ENCODE measurements at places on chromosomes 7 and 10.

DNA sequence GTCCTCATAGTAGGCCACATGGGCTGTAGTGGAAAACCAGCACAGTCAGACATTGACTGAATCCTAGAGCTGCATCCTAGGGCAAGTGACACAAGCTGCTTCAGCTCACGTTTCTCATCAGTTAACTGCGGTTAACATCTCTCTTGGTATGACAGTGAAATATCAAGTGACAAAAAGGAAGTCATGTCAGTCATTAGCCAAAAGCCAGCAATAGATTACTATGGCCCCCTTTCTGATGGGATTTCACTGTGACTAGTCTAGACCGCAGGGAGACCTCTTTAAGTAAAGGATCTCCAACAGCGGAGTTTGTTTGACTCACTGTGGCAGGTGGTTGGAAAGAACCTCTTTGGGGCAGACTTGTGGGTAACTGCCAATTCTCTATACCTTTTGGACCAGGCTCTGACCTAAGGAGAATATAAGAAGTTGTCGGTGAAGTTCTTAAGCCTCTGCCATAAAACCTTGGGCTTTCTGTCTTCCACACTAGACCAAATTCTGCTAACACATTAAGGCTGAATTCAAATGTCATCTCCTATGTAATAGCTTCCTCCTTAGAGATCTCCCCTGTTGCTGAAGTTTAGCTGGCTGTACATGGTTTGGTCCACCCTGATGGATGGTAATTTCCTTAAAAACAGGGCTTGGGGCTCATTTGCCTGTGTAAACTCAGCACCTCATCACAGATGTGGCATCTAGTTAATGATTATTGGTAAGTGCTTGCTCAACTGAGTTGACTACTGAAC is 115.3 kb downstream of the SGMS1 start:
- peak; percentile 74 for DNase-seq

GRCh38 chr7:123847868-123848267 is 2.9 kb downstream of the HYAL4 start:
- DNase-seq: no peak

DNA sequence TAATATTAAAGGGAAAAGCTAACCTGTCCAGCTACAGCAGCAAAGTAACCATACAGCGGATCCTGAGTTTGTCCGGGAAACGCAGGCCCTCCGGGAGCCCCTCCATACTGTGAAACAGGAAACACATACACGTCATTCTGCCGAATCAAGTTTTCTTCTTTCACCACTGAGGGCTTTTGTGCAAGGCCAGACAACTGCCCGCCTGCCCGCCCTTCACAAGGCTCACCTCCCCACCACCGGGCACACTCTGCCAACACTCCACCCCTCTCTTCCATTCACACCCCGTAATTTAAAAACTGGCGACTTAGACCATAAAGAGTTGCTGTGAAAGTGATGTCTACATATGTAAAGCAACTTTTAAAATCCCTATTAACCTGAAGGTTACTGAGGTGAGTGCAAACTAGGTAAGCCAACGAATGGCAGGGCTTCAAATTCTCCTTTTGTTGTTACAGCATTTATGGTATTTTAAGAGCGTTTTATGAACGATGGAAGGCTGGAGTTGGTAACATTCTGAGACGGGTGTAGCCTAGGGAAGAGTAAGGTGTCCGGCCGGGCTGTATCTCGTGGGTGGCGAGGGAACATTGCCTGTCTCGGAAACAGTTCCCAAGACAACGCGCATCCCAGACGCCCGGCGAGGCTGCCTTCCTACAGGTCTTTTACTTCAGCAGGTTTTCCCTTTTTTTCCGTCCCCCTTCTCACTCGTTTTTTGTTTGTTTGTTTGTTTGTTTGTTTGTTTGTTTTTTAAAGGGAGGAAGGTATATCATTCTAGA is 817 bp downstream of the SRI start:
- peak; percentile 47 for DNase-seq

GRCh38 chr7:8305104-8305503 is 43.1 kb upstream of the ICA1 start:
- DNase-seq: no peak

GRCh38 chr7:82275342-82275741 is 168.2 kb downstream of the CACNA2D1 start:
- no peak for DNase-seq

- DNase-seq: no peak
Measured at GRCh38 chr7:98877146-98877545, 1.2 kb upstream of the TRRAP start.

DNA sequence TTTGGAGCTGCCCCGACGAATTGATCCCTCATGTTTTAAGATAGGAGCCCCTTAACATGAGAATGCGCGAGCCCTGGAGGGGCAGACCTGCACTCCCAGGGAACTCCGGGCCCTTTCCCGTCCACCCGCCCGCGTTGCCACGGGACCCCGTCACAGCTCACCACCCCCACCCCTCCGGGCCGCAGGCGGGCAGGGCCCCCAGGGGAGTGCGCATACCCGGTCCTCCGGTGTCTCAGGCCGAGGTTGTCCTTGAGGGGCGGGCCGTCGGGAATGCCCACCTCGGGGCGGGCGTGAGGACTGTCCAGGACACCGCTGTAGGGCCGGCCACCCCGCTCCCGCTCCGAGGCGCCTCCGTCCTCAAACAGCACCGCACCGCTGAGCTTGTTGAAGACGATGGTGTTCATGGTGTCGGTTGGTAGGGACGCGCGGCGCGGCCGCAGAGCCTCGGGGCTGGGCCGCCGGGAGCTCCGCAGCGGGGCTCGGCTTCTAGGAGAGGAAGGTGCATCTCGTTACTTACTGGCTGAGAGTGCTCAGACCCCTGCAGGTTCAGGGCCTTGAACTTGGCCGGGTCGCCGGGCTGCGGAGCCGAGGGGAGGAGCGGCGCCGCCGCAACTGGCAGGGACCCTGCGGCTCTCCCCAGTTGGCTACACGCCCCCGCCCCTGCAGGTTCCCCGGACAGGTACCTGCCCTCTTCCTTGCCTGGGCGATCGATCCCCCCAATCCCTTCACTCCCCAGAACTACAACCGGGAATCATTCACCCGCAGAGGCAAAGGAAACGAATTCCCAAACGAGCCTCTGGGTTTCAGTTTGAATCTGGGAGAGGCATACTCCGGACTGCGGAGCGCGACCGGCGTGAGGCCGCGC is 2.4 kb downstream of the MKX start:
- no peak for DNase-seq

DNA sequence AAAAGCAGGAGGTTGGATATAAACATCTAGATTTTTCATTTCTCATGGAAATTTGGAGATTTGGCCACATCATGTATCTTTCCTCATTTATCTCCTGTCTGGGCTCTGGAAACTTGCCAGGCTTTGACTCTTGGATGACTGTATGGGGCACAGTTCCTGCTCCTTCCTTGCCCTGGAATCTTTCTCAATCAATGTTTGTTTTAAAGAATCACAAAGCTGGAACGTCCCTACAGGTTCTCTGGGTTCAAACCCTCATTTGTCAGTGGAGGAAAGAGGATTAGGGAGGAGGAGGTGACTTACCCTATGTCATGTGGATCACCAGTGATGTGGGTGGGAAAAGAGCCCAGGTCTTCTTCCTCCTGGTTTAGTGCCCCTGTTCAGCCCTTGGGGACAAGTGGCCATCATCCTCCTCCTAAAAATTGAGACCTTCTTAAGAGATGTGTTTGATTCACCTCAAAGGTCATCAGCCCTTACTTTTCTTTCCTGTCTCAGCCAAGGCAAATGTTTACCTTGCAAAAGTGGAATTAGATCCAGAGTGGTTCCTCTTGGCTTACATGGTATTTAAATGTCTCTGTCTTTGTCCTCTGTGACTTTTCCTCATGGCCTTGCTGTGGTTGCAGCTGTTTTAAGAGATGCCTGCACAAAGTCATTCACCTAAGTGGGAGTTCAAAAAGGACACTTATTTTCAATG is 38.8 kb upstream of the PDZD8 start:
- DNase-seq: no peak

DNA sequence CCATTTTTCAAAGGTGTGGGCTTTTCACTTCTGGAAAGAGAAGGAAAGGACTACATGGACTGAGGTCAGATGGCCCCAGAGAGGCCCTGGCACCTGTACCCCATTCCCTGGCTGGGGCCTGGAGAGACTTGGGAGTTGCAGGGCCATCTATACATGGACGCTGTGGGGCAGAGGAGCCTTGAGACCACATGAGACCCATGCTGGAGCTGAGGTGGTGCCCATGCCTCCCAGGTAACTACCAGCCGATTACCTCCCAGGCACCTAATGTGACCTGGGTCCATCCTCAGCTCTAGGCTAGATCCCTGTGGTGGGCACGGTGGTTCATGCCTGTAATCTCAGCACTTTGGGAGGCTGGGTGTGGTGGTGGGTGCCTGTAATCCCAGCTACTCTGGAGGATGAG is 81.3 kb downstream of the GPR26 start:
- no peak for DNase-seq

DNA sequence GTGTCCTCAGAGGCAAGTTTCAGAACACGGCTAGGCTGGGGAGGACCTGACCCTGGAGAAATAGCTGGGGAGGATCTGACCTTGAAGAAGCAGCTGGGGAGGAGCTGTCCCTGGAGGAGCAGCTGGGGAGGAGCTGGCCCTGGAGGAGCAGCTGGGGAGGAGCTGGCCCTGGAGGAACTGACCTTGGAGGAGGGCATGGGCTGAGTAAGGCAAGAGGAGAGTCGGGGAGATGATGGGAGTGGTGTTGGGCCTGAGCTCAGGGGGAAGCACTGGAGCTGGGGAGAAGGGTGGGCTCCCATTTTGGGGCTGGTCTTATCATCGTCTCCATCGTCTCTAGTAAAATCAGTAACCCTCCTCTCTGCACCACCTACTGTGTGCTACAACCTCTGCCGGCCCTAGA is 179.8 kb upstream of the SHH start:
- DNase-seq: no peak

DNA sequence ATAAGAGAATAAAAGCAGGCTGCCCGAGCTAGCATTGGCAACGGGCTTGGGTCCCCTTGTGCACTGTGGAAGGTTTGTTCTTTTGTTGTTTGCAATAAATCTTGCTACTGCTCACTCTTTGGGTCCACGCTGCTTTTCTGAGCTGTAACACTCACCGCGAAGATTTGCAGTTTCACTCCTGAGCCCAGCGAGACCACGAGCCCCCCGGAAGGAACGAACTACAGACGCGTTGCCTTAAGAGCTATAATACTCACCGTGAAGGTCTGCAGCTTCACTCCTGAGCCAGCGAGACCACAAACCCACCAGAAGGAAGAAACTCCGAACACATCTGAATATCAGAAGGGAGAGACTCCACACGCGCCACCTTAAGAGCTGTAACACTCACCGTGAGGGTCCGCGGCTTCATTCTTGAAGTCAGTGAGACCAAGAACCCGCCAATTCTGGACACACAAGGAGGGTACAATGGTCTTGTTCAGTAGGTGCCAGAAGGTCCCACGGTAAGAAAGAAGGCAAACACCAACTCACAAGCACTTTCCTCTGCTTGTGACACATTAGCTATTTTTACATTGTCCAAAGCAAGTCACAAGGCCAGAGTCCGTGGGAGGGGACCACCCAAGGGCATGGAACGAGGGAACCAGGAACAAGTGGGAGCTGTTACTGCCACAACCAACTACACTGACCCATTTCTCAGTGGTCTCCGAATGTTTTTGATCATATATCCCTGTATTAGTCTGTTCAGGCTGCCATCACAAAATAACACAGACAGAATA is 29.2 kb upstream of the CACUL1 start:
- no peak for DNase-seq

- no peak for DNase-seq
Measured at GRCh38 chr7:4809091-4809591, 33.7 kb downstream of the AP5Z1 start.

DNA sequence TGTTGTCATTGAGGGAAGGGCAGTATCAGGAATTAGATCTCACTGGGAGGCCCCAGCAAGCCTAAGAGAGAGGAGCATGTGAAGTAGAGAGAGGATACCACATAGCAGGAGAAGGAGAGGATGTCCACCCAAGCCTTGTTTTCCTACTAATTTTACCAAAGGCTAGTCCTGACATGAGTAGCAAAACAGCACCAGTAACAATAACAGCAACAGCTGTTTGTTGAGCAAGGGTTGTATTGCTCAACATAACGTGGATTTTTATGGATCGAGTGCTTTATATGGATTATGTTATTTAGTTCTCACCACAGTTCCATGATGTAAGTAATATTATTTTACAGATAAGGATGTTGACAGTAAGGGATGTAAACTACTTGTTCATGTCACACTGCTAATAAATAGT is 135.2 kb upstream of the DLX6 start:
- no peak for DNase-seq

GRCh38 chr10:36766940-36767339 is 358.5 kb upstream of the ANKRD30A start:
- DNase-seq: no peak

DNA sequence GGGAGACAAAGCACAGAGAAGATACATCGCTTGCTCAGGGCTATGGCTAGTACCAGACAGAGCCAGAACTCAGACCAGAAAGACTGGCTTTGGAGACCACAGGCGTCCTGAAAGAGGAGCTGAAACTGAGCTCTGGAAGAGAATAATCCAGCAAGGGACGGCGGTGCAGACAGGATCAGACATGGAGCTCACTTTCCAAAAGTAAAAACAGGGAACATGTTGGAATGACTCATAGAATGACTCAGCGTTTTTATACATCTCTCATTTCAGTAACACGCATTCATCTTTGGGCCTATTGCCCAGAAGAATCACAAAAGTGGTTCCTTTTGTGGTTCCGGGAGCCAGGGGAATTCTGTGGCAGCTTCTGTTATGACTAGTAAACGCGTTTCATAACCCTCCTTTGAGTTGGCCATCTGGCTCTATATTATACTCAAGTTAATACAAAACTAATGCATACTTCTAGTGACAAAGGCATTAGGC is 37.2 kb downstream of the PLEKHS1 start:
- no peak for DNase-seq

- no peak for DNase-seq
Measured at GRCh38 chr10:97250952-97251351, 41.5 kb downstream of the ARHGAP19 start.

DNA sequence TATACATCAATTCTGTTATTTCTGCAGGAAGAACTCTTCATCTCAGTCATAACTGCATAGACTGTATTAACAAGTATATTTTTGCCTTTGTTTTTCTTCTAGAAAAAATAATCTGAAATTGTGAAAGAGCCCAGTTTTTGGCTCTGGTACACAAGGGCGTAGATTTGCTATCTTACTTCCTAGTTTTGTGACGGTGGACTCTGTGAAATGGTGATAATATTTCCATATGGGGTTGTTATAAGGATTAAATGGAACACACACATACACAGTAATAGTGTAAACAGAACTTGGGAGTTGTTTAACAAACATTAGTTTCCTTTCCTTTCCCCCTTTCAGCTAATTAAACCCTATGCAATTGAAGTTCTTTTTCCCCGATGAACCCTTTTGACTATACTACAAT is 108.7 kb downstream of the MKLN1 start:
- no peak for DNase-seq

- DNase-seq: no peak
Measured at GRCh38 chr7:135771961-135772638, 23.5 kb upstream of the FAM180A start.

- DNase-seq: no peak
Measured at GRCh38 chr7:150314639-150315239, 8.4 kb upstream of the LRRC61 start.

Data from CD4-positive, alpha-beta T cell treated with Interleukin-4 for 4 hours (primary cell).